ENCODE measurements at places on chromosomes 2 and 18.
A peak's percentile ranks its signal among the peaks of the same experiment; 100 is the strongest.

GRCh38 chr2:197628043-197628500, 47.3 kb downstream of the RFTN2 start:
- DNase-seq, result peak; percentile 6

GRCh38 chr2:238289574-238289973, 1.2 kb upstream of the PER2 start:
- DNase-seq, result no peak

DNA sequence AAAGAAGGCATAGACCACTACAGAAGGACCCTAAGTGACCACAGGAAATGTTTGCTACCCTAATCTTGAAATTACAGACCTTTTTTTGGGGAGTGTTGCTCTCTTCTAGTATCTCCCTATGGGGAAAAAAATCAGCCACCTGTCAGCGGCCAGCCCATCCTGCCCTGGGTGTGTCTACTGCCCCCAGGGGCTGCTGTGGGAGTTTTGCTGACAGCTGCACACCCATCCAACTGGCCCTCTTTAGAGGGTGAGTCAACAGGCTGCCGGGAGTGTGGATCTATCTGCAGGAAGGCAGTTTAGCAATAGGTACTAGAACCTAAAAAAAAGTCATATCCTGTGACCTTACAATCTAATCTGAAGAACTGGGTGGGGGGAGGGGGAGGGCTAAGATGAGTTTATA, 796 bp upstream of the DYSF start:
- no peak for DNase-seq

GRCh38 chr2:36376992-36377738, 21.6 kb downstream of the CRIM1 start:
- DNase-seq, result no peak

DNA sequence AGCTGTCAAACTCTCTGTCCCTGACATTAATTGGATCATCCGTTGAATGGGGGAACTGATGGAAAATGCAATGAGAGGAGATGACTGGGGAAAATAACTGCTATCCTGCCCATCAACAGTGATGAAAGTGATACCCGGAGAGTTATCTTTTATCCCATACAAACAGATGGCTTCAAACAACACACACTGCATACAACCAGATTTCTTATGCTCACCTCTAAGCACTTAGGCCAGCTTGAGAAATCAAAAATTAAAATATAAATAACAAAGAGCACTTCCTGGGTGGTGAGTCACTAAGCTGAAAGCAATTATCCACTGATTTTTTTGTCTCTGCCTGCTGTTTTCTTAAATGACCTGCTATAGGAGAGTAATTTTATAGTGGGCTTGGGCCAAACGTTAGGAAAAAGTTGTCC, 237.6 kb upstream of the RGPD4 start:
- no peak for DNase-seq

DNA sequence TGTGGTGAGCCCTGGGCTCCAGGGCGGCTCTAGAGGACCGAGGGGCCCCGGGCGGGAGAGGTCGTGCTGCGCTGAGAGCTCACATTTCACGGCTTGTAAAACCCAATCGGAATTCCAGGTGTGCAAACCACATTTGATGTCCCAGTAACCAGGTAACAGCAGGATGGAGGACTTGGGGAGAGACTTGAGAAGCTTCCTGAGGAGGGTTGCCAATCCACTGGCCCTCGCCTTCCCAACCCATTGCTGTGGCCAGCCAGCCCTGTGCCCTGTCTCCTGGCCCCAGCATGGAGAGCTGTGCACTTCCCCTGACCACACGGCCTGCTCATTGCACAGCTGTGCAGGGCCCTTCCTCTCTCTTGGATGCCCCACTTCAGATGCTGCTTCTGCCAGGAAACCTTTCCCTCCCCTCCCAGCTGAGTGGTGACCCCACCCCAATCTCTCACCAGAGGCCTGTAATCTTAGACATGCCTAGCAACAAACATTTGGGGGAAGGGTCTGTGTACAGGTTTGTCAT, 39.6 kb downstream of the ASB1 start:
- DNase-seq, result no peak

DNA sequence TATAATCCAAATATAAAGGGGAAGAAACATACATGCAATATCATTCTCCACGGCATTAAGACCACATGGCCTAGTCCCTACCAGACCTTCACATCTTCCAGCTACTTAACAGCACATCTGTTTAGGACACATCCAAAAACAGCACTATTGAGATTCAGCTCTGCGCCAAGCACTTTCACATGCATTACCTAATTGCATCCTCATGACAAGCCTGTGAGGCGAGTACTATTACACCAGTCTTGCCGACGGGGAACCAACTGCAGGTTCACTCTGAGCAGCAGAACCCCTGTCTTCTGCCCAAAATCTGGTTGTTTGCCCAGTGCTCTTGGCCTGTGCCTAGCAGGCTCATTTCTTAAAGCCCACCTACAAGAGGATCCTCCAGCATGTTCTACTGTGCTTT, 66.7 kb downstream of the AAK1 start:
- DNase-seq, result no peak

DNA sequence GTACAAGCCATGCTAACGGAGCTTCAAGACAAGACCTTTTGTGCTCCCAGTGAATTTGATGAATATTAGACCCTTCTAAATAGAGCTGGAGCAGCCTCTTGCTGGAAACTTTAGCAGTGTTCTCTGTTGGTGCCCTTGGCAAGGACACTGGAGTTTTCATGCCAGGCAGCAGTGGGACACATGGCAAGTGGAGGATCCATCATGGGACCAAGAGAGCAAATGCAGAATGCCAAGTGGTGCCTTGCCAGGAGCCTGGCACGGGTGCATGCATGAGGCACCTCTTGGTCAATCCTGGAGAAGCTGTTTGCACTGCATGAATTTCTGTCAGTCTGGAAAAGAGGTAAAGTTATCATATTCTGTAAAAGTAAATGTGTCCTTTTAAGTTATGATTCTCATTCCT, 59.1 kb downstream of the NETO1 start:
- DNase-seq, result no peak

- DNase-seq, result no peak
Observed at GRCh38 chr2:61493523-61493942, 22.6 kb upstream of the USP34 start.

GRCh38 chr2:104502901-104503300, 351.0 kb upstream of the POU3F3 start:
- no peak for DNase-seq

DNA sequence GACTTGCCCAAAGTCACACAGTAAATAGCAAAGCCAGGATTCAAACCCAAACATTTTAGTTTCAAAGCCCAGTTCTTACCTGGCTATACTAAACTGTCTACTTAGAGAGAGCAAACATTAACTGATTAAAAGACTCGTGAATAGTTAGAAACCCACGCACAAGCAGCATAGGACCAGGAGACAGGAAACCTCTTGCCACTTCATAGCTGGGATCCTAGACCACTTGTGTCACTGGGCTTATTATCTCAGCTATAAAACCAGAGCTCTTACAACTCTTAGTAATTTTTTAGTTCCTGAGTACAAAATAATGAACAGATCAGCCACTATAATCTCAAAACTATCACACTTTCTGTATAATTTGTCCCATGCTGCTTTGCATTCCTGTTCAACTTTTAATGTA, 2.4 kb upstream of the AAK1 start:
- no peak for DNase-seq

GRCh38 chr2:171864357-171864985, 29.6 kb downstream of the SLC25A12 start:
- DNase-seq, result no peak

DNA sequence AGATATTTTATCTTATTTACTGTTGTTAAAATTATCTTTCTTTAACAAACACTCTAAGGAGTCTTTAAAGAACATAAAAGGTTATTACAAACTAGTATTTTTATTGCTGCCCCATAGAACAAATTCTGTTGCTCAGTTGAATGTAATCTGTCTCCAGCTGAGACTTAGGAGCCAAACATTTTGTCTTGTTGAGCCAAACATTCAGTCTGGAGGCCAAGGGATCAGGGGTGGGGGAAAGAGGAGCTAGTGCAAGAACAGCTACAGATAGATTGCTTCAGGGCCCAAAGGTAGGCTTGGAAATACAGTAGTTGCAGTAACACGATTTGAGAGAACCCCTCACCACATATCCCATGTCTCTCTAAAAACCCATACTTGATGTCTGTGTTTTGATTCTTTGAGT, 51.2 kb downstream of the TPGS2 start:
- DNase-seq, result no peak

DNA sequence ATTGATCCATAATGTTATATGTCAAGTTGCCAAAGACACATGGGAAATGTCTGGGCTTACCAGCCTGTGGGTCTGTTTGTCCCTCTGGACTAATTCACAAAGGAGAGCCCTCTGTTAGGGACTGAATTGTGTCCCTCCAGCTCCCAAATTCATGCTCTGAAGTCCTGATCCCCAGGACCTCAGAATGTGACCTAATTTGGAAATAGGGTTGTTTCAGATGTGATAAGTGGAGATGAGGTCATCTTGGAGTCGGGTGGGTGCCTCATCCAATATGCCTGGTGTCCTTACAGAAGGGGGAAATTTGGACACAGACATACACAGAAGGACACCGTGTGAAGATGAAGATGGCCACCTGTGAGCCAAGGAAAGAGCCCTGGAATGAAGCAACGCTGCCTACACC, 41.4 kb upstream of the ROCK2 start:
- DNase-seq, result no peak

DNA sequence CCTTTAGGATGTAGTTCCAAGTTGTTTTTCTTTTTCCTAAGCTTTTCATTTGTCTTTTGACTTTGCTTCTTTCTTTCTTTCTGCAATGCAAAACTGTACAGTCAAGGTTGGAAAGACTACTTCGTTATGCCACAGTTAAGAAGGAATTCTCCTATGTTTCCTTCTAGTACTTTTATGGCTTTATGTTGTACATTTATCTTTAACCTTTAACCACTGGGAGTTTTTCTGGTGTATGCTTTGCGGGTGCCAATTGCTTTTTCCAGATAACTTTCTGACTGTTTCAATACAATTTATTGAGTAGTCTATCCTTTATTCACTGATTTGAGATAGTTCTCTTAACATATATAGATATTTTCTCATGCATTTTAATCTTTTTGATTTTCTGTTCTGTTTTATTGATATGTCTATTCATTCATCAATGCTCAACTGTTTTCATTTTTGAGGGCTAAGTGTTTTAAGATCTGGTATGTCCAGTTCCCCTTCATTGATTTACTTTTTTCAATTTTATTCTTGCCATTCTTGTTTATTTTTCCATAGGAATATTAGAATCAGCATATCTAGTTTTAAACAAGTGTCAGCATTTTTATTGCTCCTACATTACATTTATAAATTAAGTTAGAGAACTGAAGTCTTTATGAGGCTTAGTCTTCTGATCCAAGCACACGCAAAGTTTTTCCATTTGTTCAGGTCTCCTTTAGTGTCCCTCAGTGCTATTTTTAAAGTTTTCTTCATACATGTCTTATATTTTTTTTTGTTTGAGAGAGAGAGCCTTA, 49.9 kb upstream of the COX7A2L start:
- DNase-seq, result no peak

DNA sequence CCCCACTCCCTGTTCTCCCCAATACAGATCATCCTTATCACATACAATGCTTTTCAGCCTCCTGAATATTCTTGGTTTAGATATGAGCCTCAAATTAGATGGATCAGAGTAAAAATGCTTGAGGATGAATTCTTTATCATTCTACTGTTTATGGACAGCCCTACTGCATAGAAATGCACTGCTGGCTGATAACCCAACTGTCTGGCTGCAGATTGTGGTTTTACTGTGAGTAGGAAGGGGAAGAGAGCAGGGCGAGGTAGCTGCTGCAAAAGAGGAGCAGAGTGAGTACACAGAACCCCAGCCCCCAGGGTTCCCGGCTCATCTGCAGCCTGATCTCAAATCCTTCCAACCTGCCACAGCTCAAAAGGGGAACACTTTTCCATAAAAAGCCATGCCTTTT, 29.4 kb upstream of the NCOA1 start:
- no peak for DNase-seq

- DNase-seq, result no peak
Observed at GRCh38 chr2:36450466-36451196, 95.1 kb downstream of the CRIM1 start.

GRCh38 chr18:21270453-21270852, 28.4 kb downstream of the GREB1L start:
- no peak for DNase-seq

- DNase-seq, result no peak
Observed at GRCh38 chr2:165778653-165779451, 15.2 kb downstream of the GALNT3 start.

GRCh38 chr2:120983344-120983743, 247.7 kb downstream of the GLI2 start:
- peak; percentile 22 for DNase-seq

GRCh38 chr2:56021579-56021978, 98.0 kb upstream of the EFEMP1 start:
- peak; percentile 68 for DNase-seq

DNA sequence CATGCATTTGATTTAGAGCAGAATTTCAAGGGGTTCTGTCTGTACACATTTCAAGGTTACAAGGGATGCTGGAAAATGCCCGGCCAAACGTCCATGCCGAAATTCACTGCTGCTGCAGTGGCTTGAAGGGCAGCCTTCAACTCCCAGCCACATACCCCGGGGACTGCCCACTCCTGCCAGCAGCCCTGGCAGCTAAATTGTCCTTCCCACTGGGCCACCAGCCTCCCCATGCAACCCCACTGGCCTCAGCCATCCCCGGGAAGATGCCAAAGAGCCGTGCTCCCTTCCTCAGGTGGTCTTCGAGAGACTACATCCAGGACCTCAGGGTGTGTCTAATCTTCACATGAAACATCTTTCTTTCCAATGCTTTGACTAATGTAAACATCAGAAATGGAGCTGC, 478.7 kb upstream of the MYT1L start:
- DNase-seq, result no peak

DNA sequence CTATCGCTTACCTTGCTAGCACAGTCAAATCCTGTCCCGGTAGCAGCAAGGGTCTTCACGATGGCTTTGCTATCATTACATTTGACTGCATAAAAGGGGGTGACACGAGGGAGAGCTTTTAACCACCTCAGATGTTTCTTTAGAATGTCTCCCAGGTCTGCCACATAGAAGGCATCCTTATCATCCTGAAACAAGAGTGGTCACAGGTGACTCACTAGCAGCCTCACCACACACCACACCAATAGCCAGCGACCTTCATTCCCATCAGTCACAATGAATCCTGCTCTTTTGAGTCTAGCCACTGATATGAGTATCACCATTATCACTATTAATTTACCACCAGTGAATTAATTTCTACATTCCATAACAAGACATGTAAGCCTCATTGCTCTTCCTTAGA, 3.7 kb downstream of the ODC1 start:
- DNase-seq, result no peak

DNA sequence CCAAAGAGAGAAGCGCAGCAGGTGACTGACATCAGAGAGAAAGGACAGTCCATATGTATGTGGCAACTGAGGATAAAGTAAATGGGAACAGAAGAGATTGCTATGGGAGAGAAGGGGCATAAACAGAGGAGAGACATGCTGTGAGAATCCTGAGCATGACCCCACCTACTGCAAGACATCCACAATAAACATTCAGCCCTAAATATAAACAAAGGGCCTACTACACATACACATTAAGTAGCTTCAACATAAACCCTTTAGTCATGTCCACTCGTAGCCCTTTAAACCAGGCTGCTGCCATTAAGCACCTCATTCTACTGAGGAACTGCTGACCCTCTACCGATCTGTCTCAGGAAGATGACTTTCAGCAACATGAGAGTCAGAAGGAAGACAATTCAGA, 32.9 kb downstream of the CCBE1 start:
- no peak for DNase-seq

GRCh38 chr2:216522892-216523502, 24.4 kb downstream of the RPL37A start:
- DNase-seq, result no peak

- DNase-seq, result no peak
Observed at GRCh38 chr2:12663306-12664037, 53.3 kb upstream of the TRIB2 start.

- DNase-seq, result no peak
Observed at GRCh38 chr18:43692099-43692690, 414.9 kb upstream of the SYT4 start.
